HepG2 (cell line): ENCODE measurements at places on chromosomes 5 and 9. TPM values are rescaled to one million over a fixed set of nuclear protein-coding genes. Genes with fewer than 3 reads are reported as not detected.

The PFN3 gene
- not detected in 2 replicates for polyA plus RNA-seq

The HAPLN1 gene
- polyA plus RNA-seq, result not detected in 2 replicates

The PLAC8L1 gene
- polyA plus RNA-seq, result 0.29 and 0.44 TPM in 2 replicates

The TAF11L10 gene
- polyA plus RNA-seq, result not detected in 2 replicates

The WNK2 gene
- polyA plus RNA-seq, result 11.4 and 12.0 TPM in 2 replicates

The NRG2 gene
- polyA plus RNA-seq, result not detected in 2 replicates

The GPR150 gene
- polyA plus RNA-seq, result 0.03 TPM in 1 of 2 replicates, not detected in the other

The LHX3 gene
- not detected in 2 replicates for polyA plus RNA-seq
